NCI-H2107 (cell line): ENCODE measurements at places on chromosomes 4 and X.

- no peak for DNase-seq
These were observed 105.8 kb upstream of the C1QTNF7 start for GRCh38 chr4:15322006-15322405.

- DNase-seq = no peak
These were observed 79.2 kb downstream of the F11 start for GRCh38 chr4:186345184-186345583.

DNA sequence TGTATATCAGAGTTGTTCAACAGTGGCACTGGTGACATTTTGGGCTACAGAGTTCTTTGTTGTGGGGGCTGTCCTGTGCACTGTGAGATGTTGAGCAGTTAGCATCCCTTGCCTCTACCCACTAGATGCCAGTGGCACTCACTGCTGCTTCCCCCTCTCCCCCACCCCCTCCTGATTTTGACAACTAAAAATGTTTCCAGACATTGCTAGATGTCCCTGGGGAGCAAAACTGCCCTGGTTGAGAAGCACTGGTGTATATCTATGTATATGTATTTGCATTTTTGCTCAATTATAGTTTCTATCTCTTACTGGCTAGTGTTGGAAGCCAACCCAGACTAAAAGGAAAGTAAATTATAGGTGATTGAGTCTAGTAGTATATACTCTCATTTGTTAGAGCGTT lies 2.4 kb downstream of the TMEM131L start:
- no peak for DNase-seq

DNA sequence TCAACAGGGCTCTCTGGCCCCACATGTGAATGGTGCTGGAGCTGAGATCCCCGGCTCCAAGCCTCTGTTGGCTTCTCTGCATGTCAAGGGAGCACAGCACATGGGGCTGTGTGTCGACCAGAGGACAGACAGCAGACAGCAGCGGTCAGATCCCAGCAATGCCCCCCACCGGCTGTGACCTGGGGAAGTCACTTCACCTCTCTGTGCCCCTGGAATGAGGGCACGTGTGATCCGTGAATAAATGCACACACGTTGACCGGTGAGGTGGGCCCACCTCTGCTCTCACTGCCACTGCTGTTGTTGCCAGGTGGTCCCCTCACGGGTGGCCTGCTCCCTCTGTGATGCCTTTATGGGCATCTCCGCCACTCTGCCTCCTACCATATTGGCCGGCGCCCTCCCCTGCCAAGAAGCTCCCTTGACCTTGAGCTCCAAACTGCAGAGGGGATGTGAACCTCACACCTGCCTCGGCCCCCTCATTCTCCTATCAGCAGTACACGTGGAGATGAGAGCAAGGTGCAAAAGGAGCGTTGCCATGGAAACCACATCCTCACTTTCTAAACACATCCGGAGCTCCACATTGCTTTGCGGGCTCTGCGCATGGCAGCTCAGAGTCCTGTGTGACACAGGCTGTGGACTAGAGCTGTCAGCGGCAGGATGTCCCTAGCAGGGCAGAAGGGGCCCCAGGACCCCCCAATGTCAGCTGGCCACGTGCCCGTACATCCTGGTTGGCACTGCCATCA lies 75.4 kb downstream of the ABLIM2 start:
- no peak for DNase-seq

- no peak for DNase-seq
These were observed 131.6 kb upstream of the MED14 start for GRCh38 chrX:40866893-40867292.
